ENCODE measurements at places on chromosomes 7 and 10.

- DNase-seq = no peak
These were observed 33.0 kb downstream of the BRI3 start for GRCh38 chr7:98314469-98314868.

DNA sequence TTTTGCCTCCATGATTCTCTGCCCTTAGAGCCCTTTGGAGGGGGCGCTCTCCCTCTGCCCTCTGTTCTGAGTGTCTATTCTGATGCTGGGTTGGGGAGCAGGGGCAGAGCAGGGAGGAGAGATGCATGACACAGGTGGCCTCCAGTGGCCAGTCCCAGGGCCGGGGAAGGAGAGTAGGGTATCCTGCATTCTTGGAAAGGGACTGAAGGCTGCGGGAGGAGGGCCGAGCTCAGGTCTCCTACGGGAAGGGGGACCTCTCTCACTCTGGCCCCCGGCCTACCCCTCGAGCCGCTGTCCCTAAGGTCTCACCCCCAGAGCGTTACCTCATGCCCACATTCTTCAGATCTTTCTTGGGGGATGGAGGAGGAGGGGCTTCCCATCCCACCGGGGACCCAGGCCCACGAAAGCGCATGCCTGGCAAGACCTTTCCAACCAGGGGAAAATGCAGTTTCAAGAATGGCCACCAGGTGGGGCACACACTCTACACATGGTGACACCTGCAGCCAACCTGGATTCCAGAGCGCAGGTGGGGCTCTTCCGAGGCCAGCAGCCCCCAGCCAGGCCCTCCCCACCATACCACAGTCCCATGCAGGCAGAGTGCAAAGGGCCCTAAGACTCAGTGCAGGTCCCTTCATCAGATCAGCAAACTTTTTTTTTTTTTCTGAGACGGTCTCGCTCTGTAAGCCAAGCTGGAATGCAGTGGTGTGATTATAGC is 86.4 kb downstream of the MYL10 start:
- DNase-seq = no peak

DNA sequence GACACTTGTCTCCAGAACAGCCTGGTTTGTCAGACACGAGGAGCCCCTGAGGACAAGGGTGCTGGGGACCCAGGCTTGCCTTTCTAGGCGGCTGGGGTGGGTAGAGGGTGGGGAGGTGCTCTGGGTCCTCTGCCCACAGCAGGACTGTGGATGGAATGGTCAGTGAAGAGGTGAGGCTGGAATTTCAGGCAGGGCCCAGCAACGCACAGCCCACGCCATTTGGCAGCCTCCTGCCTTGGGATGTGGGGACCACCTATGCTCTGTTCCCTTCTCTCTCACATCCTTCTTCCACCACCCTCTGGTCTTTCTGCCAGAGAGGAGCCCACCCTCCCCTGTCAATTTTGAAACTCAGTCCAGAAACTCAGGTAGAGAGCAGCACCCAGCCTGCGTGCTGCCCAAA is 103.2 kb downstream of the CXCL12 start:
- DNase-seq = no peak

GRCh38 chr10:23158370-23158769 is 33.7 kb upstream of the PTF1A start:
- DNase-seq = no peak

DNA sequence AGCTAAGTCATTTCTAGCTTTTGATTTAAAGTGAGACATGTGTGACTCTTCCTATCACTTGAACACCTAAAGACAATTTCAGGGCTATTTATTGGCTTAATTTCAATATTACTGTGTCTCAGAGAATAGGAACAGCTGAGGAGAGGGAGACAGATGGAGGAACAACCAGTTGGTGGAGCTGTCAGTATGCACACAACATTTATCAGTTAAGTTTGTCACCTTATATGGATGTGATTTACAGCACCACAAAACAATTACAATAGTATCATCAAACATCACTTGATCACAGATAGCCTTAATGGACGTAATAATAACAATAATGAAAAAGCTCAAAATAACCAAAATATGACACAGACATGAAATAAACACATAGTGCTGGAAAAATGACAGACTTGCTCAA is 129.6 kb downstream of the NPSR1 start:
- DNase-seq = no peak

DNA sequence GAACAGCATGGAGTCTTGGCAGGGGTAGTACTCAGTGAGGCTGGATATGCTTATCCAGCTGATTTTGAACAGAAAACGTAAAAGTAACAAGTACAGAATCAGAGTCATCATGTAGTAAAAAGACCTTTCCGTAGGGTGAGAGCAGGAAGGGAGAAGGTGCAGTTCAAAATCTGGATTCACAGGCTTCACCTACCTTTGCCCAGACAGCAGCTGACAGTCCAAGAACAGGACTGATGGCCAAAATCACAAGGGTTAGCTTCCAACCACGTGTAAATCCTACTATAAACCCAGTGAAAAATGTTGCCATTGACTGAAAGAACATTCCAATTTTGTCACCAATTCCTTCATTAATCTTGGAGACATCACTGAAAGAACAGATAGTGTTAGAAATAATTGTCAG is 34.8 kb downstream of the ABCB1 start:
- DNase-seq = no peak

DNA sequence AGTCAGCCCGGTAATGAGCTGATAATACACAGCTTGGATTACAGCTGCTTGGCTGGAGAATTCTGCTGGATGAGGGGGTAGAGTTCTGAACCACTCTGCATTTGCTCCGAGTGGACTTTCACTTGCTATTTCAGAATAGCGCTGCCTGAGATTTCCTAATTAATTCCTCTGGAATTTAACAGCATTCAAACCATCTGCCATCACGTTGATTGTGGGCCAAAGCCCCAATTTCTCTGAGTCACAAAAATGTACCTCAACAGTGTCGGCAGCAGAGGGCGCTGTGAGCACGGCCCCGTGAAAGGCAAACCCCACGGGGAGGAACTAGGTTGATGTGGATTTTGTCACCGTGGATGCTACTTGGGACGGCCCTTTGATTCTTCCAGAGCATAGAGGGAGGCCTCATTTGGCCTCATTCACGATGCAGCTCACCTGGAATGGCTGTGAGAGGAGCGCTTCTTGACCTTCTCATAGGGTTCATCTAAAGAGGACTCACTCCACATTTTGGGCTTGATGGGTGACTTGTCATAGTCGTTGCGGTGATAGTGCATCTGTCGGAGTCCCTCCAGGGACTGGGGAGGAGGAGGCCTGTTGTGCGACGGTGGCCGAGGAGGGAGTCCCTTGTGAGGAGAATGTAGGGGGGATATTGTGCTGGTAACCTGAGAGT is 73.3 kb downstream of the PRPF18 start:
- DNase-seq = peak; percentile 27

- no peak for DNase-seq
These were observed 56.3 kb downstream of the RASGEF1A start for GRCh38 chr10:43210556-43210955.

GRCh38 chr10:120628197-120628596 is 171.2 kb downstream of the PLPP4 start:
- DNase-seq = no peak
